ENCODE measurements at places on chromosomes 16 and 17. TPM values are rescaled to one million over a fixed set of nuclear protein-coding genes. Genes with fewer than 3 reads are reported as not detected.

- no peak for DNase-seq
Measured at GRCh38 chr17:59298521-59298920, 32.9 kb upstream of the YPEL2 start.

- DNase-seq, result peak; percentile 60
Measured at GRCh38 chr17:15510361-15510760, 42.9 kb upstream of the CDRT4 start.

GRCh38 chr17:80182118-80182844 lies 12.5 kb downstream of the CARD14 start:
- DNase-seq, result no peak

SCNN1G gene
- 7.9 TPM for total RNA-seq

GRCh38 chr16:81088836-81089235 lies 7.4 kb downstream of the GCSH start:
- no peak for DNase-seq

DNA sequence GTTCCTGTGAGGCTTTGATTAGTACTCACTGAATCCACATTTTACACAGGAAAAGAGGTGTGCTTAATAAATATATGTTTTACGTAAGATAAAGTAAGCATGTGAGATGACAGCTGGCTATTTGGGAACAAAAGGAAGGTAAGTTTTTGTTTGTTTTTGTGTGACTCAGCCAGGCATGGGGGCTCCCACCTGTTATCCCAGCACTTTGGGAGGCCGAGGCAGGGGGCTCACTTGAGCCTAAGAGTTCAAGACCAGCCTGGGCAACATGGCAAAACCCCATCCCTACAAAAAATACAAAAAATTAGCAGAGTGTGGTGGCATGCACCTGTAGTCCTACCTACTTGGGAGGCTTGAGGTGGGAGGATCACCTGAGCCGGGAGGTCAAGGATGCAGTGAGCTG lies 17.9 kb downstream of the GPR142 start:
- no peak for DNase-seq

GFAP gene
- not detected for total RNA-seq

Data from MCF 10A (cell line).